ENCODE measurements at places on chromosomes 1 and 21.

- DNase-seq, result no peak
These were observed 26.4 kb upstream of the CFHR4 start for GRCh38 chr1:196861429-196861828.

DNA sequence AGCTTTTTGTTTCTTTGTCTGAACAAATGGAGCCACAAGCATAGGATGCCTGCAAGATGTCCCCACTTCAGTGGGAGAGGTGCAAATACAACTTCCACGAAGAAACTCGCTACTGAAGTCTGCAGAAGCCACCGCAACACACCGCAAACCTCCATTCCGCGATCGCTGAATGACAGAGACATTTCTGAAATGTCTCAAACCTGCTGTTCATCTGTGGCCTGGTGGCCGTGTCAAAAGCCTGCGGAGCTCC is 1.0 kb downstream of the TP53BP2 start:
- no peak for DNase-seq

DNA sequence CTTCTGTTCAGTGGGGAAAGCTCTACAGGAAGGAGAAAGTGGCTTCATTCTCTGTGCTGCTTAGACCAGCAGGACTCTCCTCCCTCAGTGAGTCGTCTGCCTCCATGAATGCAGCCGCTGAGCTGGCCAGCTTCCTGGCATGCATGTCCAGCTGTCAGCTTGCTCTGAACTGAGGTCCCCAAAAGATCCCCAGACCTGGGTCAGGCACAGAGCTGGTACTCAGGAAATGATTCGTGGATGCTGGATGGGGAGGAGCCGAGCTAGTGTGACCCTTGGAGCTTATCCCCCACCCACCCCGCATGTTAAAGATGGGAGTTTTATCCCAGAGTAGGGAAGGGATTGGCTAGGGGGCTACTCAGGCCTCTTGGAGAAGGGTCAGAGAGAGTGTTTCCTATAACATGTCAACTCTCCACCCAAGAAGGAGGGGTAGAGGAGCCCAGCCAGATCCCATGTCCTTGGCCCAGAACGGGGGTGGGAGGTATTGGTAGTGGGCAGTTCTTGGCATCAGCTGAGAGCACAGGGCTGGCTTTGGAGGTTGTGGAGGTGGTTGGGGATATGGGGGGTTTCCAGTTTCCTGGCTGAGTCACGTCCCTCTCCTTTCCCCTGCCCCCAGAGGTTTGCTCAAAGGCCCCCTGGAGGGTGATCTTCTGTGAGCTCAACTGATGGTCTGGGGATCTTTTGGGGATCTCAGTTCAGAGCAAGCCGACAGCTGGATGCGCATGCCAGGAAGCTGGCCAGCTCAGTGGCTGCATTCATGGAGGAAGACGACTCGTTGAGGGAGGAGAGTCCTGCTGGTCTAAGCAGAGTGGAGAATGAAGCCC is 110.1 kb downstream of the FOXD2 start:
- DNase-seq, result no peak

DNA sequence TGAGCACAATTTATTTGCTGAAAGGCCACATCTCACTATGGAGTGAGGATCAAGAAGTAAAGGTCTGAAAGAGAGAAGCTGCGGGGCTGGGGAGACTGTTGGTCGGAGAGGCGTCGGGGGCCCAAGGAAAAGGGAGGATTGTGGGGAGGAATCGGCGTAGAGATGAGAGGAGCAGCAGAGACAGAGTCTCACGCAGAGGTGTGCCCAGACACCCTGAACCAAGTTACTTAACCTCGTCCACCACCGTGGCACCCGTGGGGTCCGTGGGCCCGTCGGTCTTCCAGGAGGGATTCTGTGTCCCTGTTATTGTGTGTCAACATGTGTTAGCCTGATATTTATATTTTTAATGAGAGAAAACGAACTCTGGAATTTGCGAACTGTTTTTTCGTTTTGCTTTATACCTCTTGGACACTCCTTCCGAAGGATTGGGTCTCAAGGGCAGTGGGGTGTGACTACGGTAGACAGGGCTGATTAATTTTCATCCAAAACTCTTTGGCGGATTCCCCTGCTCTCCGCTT is 3.8 kb upstream of the NBPF1 start:
- DNase-seq, result peak; percentile 19

- DNase-seq, result no peak
These were observed 49.6 kb upstream of the KCTD3 start for GRCh38 chr1:215517441-215517891.

DNA sequence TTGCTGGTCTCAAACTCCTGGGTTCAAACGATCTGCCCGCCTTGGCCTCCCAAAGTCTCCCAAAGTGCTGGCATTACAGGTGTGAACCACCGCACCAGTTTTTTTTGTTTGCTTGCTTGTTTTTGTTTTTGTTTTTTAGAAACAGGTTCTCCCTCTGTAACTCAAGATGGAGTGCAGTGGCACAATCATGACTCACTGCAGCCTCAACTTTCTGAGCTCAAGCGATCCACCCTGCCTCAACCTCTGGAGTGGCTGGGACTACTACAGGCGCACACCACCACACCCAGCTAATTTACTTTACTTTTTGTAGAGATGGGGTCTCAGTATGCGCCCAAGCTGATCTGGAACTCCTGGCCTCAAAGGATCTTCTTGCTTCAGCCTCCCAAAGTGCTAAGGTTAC is 47.3 kb upstream of the USP1 start:
- no peak for DNase-seq

DNA sequence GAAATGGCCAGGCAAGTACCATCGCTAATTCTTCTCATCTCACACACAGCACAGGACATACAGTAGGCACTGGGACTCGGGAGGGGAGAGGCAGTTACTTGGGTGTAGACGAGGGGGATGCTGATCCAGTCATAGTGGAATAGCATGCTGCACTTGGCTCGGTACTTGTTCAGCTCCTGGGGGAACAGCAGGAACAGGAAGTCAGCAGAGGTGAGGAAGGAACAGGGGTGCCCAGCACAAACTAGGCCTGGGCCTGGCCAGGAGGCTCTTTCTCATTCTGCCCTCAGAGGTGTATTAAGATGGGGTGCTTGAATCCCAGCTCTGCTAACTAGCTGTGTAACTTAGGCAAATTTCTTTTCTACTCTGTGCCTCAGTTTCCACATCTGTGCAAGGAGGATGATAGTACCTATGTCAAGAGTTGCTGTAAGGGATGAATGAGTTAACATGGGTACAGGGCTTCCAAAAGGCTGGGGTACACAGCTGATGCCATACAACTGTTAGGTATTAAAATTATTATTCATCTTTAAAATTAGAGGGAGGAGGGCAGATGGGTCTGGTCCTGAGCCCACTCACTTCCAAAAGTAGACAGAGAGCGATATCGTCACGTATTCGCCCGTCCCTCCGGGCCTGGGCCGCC is 2.4 kb downstream of the BEST4 start:
- DNase-seq, result no peak

GRCh38 chr1:16021681-16022080 is at the start of gene CLCNKA:
CLCNKA (plus strand) TSS chr1:16022036; CDS start chr1:16022620, 584 bp downstream.
- DNase-seq, result no peak

DNA sequence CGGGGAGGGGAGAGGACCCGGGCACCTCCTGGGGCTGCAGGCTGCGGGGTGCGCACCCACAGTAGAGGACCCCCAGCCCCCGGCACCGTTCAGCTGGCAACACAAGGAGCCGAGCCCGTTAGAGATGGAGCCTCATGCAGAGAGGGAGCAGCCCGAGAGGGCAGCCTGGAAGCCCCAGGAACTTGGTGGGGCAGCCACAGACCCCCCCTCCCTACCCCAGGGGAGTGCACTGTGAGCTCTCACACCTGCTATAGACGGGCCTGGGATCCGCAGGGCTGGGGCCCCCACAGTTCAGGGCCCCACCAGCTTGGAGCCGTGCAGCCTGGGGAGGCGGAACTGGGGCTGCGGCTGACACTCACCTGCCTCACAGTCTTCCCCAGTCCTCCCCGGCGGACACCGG is 47.0 kb downstream of the ARHGEF16 start:
- DNase-seq, result no peak

GRCh38 chr1:184114818-184115398 is 63.4 kb downstream of the TSEN15 start:
- no peak for DNase-seq

DNA sequence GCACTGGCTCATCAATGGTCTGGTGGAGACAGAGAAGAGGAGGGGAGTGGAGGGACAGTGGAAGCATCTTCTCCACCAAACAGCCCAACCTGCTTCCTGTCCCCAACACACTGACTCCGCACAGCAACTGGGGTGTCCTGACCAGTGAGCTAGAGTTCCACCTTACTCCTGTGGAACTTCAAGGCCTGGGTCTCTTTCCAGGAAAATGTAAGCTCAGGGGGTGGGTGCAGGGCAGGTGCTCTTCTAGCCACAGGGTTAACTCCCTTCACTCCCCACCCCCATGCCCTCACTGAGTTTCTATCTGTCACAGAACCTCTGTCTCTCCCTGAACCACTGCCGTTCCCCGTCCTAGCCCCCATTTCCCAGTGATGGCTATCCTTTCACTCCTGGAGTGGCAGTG is 876 bp downstream of the MOB3C start:
- DNase-seq, result no peak

GRCh38 chr21:46157396-46157986 is 2.1 kb upstream of the FTCD start:
- no peak for DNase-seq

GRCh38 chr1:230713915-230714764 is at the start of gene AGT:
AGT (minus strand) TSS chr1:230714122; CDS start chr1:230710823, 3,299 bp downstream.
- DNase-seq, result no peak

DNA sequence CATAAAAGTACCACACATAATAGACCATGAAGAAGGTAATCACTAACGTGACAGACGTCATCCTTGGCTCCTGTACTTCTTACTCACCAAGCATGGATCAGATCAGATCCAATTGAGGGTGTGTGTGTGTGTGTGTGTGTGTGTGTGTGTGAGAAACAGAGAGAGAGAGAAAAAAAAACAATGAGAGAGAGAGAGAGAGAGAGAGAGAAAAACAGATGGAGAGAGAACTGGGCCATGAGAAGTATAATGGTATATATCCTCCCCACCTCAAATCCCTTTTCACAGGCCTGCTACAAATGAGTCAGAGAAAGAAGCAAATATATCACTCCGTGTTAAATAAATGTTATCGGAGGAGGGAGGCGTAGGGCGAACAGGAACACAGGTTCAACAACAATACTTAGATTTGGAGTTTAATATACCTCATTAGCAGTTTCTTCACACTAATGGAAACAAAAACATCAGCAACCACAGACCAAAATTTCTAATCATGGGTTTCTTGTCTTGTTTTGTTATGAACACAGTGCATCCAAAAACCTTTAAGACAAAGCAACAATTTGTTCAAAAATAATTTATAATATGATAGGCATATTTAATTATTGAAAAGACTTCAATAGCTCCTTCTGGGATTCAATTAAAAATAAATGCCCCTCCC is 45.3 kb downstream of the TIAM1 start:
- no peak for DNase-seq

- DNase-seq, result no peak
These were observed 215.8 kb upstream of the ZRANB2 start for GRCh38 chr1:71296551-71297134.

DNA sequence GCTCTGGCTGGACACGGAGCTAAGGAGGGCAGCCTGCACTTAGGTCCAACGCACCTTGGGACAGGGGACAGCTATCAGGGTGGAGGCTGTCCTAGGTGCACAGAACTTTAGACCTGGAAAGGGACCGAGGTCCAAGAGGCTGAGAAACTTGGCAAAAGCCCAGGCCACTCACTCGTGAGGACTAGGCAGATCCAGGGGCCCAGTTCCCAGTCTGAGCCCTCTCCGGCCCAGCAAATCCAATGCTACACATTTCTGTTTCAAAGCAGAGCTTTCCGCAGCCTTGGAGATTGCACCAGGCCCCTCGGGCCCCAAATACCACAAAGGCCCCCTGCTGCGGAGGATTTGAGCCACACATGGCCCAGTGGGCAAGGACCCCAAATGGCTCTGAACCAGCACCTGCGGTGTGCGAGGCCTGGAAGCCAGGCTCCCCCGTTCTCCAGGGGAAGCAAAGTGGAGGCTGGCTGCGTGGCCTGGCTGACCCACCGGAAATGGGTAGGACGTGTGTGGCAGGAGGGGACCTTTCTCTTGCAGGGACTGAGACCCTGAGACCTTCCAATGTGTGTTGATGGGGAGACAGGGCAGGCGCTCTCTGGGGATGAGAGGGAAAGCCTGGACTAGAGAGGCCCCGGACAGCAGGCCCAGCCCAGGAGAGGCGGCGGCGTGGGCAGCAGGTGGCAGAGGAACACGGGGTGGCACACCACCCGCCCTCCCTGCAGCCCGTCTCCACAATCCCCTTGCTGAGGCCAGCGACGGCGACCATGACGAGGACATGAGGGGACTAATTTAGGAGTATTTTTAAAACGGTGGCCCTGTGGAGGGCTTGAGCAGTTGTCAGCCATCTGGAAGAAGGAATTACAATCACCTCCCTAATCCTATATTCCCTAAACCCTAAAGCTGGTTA is 118.7 kb downstream of the CASZ1 start:
- DNase-seq, result no peak

- DNase-seq, result no peak
These were observed 162.5 kb upstream of the SGIP1 start for GRCh38 chr1:66371233-66372005.

- DNase-seq, result no peak
These were observed 12.1 kb downstream of the IL24 start for GRCh38 chr1:206909161-206909882.

DNA sequence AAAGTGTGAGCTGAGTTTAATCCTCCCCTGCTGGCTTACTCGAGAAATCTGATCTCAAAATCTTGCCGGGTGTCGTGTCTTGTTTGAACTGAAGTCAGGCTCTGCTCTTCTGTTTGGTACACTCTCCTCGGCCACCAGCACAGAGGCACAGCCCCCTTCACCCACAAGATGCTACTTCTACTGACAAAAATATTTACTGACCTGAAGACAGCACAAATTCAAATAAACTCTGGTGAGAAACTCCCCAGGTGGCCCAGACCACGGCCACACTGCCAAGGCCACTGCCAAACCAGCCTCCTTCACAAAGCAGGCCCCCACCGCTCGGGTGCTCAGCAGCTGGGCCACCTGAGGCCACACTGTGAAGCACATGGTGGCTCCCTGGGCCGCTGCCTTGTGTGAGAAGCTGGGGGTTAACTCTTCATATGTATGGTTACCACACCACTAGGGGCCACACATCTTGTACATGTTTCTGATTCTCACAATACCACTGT is 80.6 kb downstream of the TGFBR3 start:
- DNase-seq, result no peak

GRCh38 chr1:21397813-21398188 is 42.1 kb upstream of the NBPF3 start:
- DNase-seq, result no peak
